Calu3 (cell line): ENCODE measurements at places on chromosomes 5 and 9.

DNA sequence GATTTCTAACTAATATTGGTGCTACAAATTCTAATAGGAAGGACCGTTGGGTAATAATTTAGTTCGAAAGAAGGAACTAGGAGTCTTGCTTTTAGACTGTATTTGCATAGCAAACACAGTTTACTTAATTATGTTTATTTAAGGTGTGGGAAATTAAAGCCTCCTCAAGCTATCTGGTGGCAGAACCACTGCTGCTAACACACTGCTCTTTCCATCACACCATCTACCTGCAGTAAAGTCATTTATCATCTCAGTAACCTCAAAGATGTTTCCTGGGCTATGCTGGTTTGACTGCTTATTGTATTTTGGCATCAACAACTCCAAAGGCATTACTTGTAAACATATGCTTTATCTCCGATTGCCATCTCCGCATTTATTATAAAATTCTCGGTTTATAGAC, 114.3 kb downstream of the DEPDC1B start:
- no peak for DNase-seq

- DNase-seq = no peak
Observed at GRCh38 chr5:93503598-93504067, 77.4 kb downstream of the NR2F1-AS1 start.

DNA sequence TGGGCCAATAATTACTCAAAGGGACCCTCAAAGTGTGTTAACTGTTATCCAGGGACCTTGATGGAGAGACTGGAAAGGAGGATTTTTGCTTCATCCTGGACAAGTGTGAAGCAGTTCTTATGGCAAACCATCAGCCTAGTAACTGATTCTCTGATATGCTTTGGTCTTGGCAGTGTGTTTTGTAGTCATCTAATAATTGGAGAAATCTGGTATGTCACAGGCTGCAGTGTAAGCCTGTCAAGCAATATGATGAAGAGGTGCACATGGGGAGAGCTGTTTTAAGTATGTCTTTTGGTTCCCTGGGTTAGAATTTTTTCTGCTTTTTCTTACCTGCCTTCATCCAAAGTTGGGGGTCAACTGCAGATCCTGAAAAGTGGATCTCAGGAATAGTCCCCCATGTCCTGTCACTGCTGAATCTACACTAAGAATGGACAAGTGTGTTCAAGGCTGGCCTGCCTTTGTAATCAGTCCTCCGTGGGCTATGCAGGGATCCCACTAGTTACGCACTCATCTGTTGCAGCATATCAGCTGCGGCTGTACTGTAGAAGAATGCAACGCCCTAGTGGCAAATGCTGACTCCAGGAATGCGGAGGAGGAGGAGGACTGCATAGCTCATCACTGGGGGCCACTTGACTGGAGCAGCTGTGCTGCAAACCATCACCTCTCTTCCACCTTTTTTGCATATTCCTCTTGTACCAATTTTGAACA, 1.9 kb downstream of the SPTAN1 start:
- DNase-seq = peak; percentile 28

DNA sequence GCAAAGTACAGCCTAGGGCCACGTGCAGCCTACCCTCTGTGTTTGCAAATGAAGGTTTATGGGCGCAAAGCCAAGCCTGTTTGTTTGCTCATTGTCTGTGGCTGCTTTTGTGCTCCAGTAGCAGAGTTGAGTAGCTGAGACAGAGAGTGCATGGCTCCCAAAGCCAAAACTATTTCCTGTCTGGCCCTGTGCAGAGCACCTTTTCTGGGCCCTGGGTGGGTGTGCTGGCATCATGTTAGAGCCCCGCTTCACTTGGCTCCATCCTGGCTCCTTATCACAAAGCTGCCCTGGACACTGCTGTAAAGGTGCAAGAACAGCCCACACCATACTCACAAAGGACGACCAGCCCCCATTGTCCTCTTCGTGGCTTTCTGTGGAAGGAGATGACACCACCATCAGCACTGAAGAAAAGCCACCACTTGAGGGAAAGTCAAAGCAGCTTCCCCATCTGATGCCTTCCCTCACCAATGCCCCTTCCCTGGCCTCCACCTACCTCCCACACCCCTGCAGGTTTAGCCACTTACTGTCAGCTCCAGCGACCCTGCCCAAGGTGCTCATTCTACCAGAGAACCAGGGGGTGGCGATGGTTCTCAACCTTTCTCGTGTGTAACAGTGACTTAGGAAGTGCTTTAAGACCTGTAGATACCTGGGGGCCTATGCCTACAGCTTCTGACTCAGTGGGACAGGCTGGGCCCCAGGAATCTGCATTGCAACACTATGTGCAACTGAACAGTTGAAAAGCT, 23.4 kb downstream of the LCP2 start:
- peak; percentile 50 for DNase-seq

GRCh38 chr5:142597025-142597424, 88.9 kb downstream of the FGF1 start:
- no peak for DNase-seq

DNA sequence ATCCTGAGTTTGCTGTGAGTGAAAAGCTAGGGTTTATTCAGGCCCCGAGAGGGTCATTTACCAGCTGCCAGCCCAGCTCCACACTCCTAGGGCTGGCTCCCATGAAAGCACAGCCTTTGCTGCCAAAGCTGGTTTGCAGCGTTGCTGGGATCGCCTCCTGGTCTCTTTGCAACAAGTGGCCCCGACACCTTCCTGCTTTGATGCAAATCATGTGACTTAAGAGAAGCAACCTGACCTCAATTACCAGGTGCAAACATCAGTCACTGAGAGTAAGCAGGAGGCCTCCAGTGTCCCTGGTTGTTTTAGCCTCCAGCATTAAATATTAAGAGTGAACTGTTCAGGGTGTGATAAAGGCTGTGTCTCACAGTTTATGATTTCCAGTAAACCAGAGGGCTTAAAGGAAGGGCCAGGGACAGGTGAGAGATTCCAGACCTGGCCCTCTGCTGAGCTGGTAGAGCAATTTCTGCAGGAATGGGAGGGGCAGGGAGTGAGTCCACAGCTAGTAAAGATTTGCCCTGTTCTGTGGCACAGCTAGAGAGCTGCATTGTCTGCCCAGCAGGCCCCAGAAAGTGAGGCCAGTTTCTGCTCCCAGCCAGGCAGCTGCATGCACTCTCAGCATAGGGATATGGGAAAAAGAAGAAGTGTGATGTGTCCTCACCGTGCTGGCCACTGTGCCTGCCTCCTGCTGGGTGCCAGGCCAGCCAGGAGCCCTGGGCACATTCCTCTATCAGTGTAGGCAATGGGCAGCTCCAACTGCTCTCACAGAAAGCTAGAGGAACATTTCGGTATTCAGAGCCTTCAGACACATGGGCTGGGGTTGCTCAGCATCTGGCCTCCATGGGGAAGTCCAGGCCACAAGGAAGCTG, 58.0 kb downstream of the SLC22A5 start:
- DNase-seq = peak; percentile 46

GRCh38 chr9:78839252-78839651, 542.3 kb downstream of the PSAT1 start:
- no peak for DNase-seq

DNA sequence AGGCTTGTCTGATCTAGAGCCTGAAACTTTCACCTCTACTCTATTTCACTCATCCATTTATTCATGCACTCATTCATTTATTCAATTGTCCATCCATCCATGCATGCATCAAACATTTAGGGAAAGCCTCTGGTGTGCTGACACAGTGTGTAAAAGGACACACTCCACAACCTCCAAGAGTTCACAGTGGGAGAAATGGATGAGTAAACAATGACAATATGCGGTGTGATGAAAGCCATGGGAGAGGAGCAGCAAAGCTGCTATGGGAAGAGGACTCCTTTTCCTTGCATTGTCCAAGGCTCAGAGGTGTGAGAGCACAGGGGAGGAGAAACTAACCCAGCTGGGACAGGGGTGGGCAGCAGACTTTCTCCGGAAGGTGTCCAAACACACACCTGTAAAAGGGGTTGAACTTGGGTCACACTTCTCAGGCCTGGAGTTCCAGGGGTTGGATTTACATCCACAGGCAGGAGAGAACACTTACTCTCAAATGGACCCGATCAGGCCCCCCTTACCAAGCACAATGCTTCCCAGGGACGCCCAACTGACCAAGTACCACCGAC, 21.2 kb upstream of the PFDN1 start:
- DNase-seq = no peak

DNA sequence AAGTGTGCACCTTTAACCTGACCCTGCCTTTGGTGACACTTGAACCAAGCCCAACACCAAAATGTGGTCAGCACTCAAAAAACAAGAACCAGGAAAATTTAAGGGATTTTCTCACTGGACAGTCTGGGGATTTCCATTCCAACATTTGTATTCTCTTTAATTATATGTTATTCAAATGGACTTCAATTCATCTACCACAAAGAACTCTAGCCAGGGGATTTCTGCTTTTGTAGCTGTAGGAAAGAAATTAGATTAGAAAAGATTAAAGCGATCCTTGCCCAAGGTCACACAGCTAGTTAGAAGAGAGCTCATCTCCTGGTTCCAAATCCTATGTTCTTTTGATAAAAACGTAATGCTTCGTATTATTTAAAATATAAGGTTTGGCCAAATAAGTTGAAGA, 94.8 kb upstream of the JAK2 start:
- DNase-seq = no peak

- DNase-seq = peak; percentile 40
Observed at GRCh38 chr9:98775831-98776441, 20.4 kb downstream of the ANKS6 start.

GRCh38 chr5:92237896-92238295, 854.8 kb upstream of the ARRDC3 start:
- DNase-seq = no peak

- no peak for DNase-seq
Observed at GRCh38 chr9:3506164-3506563, 19.6 kb downstream of the RFX3 start.

- DNase-seq = no peak
Observed at GRCh38 chr5:135136546-135136945, 102.5 kb upstream of the PITX1 start.

- DNase-seq = no peak
Observed at GRCh38 chr9:122143296-122143695, 16.3 kb downstream of the NDUFA8 start.

GRCh38 chr5:159097784-159098602, 1.7 kb downstream of the EBF1 start:
- no peak for DNase-seq

GRCh38 chr9:13034694-13035002, 244.8 kb downstream of the MPDZ start:
- DNase-seq = no peak

GRCh38 chr5:33341351-33341750, 99.4 kb upstream of the TARS1 start:
- no peak for DNase-seq

- DNase-seq = no peak
Observed at GRCh38 chr9:127523312-127523851, 72.1 kb downstream of the LRSAM1 start.

DNA sequence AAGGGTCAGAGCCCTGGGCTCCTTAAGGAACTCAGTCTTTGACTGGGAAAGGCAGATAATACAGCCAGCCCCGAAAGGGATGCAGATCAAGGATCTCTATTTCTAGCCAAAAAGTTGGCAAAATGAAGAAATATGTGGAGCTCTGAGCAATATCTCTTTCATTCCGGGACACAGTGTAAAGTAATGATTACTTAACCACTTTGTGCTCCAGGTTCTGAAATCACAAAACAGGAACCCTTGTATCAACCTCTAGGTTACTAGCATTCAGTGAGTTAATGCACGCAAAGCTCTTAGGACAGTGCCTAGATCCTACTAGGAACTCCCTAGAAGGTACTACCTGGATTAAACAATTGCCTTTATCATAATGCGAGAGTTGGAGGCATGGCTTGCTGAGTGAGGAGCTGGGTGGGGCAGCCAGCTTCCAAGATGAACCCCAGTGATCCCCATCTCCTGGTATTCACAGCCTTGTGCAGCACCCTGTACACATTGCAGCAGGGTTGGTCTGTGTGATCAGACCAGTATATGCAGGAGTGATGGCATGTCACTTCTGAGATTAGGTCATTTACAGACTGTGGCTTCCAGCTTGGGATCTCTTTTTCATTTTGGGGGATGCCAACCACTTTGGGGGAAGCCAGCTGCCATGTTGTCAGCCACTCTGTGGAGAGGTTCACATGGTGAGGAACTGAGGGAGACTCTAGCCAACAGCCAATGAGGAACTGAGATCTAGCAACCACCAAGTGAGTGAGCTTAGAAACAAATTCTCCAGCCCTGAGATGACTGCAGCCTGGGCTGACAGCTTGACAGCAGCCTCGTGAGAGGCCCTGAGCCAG, 103.1 kb upstream of the SLC44A1 start:
- no peak for DNase-seq

DNA sequence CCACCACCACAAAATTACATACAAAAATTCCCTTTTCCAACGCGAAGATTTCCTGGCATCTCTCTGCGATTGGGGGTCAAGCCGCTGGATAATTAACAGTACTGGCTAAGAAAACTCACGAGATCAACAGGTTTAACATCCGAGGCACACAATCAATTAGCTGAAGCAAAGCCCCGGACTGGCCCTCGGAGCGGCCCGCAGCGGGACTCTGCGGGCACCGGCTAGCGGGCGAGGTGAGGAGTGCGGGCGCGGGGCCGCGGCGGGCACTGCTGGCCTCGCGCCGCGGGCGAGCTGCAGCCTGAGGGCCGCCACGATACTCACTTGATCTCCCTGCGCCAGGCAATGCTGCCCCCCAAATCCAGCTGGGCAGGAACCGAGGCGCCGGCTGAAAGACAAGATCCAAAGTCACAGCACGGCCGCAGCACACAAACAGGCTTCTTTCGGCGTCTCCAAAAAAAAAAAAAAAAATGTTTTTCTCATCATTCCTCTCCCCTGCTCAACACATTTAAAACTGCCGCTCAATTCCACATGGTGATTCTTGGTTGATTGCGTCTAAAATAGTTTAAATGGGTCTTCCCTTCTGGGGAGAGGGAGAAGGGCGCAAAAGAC, 210.2 kb downstream of the MEF2C start:
- no peak for DNase-seq

DNA sequence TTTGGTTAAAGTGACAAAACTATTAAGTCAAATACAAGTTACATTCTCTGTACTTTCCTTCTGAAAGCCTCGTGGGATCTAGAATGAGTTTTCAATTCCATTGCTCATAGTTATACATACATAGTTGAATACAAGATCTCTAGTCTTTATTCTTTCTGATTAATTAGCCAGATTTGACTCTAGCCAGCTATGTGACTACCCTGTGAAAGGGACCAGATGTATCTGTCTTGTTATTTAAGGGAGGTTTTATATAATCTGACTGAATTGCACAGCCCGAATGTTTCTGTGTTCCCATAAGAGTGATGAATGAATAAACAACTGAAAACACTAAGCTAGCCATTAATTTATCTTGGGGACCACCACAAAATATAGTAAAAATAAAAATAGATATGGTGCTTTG, 166.7 kb downstream of the TMEM167A start:
- no peak for DNase-seq

DNA sequence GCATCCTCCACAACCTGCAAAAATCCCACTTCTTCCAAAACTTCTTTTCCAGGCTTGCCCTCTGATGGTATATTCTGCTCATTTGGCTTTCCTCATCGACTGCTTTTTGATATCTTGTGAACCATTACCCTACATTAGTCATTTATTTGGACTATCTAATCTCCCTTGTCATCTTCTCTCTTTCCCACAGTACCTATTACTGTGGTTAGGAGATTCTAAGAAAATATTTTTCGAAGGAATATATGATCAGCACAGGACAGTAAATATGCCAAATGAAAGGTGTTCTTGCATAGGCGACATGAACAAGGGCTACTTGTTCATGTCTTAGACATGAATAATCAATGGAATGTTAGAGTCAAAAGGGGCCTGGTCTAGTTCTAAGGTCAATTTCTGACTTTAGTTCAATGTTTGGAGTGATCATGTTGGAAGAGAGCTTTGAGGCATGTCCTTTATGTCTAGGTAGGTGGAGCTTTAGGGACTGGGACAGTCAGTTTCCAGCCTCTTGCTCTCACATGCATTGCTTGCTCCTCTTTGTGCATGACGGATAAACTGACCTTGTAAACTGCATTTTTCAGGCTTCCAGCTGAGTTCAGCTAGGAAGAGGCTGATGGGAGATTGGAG, 243.4 kb upstream of the RPS23 start:
- no peak for DNase-seq
